Brain microvascular endothelial cell (primary cell): ENCODE measurements at places on chromosomes 4 and X.

GRCh38 chr4:23889814-23890341 is at the start of gene PPARGC1A:
TSS of gene PPARGC1A (minus strand) at chr4:23890047. CDS start at chr4:23889957, 90 bp downstream.
- DNase-seq = no peak

- DNase-seq = no peak
Measured at GRCh38 chr4:20761826-20762225, 61.6 kb downstream of the PACRGL start.

- no peak for DNase-seq
Measured at GRCh38 chr4:73439991-73440390, 4.0 kb downstream of the AFP start.

- no peak for DNase-seq
Measured at GRCh38 chrX:48936429-48937053, 17.7 kb upstream of the PIM2 start.

DNA sequence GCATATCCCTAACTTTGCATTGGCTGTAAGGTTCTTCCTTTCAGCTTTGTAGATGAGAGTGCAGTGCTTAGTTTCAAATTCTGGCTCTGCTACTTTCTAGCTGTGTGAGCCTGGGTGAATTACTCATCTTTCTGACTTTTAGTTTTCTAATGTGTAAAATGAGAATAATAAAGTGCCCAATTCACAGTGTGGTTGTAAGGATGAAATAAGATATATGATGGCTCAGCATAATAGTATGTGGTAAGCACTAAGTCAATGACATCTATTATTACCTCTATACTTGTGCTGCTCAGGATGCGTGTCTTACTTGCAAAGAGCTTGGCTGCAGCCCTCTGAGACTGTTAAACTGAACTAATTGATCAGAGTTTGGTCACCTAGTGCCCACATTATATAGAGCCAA is 30.6 kb upstream of the ETNPPL start:
- no peak for DNase-seq

- DNase-seq = no peak
Measured at GRCh38 chr4:15936495-15936894, 2.0 kb downstream of the FGFBP1 start.

DNA sequence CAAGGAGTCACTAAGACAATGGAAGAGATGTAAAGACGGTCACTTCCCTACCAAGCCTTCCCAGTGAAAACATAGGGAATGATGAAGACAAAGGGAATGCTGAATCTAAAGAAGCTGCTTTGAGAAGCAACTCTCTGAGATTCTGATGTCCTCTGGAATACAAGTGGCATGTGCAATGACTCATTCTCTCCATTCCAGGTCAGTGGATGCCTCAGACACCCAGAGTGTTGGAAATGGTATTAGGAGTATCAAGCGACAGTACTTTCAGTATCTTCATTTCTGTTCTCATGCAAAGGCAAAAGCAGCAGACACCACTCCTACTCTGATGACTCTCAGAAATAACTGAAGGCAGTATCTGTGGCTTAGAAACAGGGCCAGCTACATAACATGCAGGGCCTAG is 102.6 kb downstream of the FSTL5 start:
- DNase-seq = peak; percentile 37

- DNase-seq = no peak
Measured at GRCh38 chr4:71348586-71348985, 9.8 kb downstream of the SLC4A4 start.

- no peak for DNase-seq
Measured at GRCh38 chrX:133365871-133366611, 49.2 kb downstream of the GPC4 start.

DNA sequence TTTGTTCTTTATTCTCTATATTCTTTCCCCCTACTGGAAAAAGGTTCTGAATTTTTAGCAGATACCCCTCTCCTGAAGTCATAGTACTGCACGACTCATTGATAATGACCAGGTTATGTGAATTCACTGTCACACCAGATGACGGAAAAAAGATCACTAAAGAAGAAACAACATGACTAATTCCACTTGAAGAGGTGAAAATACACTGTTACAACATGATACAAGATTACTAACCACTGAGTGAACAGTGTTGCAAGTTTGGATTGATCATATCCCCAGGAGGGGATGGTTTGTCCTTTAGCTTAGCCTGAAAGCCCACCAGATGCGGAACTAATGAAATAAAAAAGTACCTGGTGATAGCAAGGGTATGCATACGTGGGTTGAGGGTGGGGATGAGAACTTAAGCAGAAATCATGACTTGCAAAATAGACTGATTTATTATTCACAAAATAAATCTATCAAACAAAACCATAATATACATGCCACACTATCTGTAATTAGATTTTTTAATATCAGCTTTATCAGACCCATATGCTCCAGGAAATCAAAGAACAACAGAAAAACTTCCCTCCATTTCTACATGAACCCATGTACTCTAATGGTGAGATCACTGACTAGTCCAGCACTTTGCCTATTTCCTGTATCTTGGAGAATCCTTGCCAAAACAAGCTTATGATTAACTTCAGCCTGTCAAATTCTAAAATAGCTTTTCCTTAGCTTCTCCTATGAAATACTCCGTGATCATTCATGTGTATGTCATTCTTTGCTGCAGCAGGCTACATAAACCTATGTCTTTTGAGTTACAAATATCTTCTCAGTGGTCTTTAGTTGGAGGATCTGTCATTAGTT is 257.4 kb upstream of the AGA start:
- no peak for DNase-seq

- DNase-seq = no peak
Measured at GRCh38 chrX:71217298-71217697, 5.7 kb upstream of the GJB1 start.

GRCh38 chr4:8225706-8226443 is 26.8 kb downstream of the SH3TC1 start:
- DNase-seq = no peak

DNA sequence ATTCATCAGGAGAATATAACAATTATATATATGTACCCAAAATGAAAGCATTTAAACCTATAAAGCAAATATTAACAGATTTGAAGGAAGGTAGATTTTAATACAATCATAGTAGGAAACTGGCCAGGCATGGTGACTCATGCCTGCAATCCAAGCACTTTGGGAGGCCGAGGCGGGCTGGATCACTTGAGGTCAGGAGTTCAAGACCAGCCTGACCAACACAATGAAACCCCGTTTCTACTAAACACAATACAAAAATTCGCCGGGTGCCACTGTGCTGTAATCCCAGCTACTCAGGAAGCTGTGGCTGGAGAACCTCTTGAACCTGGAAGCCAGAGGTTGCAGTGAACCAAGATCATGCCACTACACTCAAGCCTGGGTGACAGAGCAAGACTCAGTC is 118.3 kb downstream of the KCNIP4 start:
- DNase-seq = peak; percentile 39

GRCh38 chr4:115154826-115155225 is 41.4 kb upstream of the NDST4 start:
- DNase-seq = no peak

GRCh38 chr4:55172694-55173287 is 47.4 kb upstream of the KDR start:
- DNase-seq = peak; percentile 46

DNA sequence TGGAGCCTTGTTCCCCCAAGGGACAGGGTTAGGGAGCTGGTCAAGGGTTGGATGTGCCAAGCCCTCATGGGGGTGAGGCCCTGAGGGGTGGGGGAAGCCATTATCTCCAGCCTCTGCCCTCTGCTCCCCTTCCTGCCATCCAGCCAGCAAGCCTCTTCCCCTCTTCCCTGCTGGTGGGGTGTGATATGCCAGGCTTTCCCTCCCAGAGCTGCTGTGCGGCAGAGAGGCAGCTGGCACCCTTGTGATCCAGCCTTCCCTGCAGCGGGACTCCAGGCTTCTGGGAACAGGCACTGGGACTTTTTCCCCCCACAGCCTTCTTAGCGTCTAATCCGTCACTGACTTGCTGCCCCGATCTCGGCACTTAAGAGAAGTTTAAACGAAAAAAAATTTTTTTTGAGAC is 6.3 kb downstream of the SSR4 start:
- DNase-seq = no peak

- DNase-seq = no peak
Measured at GRCh38 chr4:163474027-163474426, 473 bp upstream of the TKTL2 start.

- DNase-seq = no peak
Measured at GRCh38 chr4:14596028-14596427, 406.3 kb upstream of the CPEB2 start.

- DNase-seq = no peak
Measured at GRCh38 chr4:140993370-140993769, 139.9 kb downstream of the RNF150 start.

GRCh38 chr4:22372986-22373385 is 142.9 kb downstream of the ADGRA3 start:
- DNase-seq = no peak

DNA sequence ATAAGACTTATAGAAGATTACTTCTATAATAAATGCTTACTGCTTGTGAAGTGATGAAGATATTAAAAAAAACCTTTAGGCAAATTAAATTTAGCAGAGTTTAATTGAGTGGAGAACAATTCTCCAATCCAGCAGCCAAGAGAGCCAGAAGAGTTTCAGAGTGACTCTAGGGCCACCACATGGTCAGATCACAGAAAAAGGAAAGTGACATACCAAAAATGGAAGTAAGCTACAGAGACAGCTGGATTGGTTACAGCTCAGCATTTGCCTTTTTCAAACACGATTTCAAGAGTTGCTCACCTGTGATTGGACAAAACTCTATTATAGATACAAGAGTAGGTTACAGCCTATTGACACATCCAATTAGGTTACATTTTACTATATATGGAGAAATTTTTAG is 79.0 kb upstream of the TRAM1L1 start:
- DNase-seq = no peak

DNA sequence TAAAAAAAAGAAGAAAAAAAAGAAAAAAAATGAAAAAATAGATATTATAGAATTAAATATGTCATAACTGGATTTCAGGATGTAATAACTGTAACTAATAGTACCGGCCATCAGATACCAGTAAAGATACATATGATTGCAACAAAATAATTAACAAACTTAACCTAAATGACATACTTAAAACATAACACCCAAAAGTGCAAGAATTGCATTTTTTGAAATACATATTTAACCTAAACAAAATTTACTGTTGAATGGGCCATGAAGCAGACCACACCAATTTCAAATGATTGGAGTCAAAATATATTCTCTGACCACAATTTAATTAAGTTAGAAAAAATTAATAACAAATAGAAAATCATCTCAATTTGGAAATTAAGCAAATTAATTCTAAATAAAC is 33.1 kb downstream of the GABRA3 start:
- no peak for DNase-seq

DNA sequence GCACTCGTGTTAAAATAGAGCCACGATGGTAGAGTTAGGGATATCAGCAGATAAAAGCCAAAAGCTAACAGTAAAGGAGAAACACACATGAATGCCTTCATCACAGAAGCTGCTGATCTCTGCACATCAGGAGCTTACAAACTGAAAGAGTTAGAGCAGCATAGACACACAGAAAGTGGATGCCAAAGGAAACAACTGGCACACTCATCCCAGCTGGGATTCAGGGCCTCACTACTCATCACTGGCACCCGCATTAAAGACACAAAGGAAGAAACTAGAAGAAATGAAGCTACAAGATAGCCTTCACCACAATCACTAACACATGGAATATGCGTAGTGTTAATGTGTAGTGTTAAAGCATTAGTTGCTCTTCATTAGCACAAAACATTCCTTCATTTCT is 156.4 kb upstream of the TBL1X start:
- no peak for DNase-seq

- DNase-seq = no peak
Measured at GRCh38 chr4:174505892-174506291, 16.4 kb downstream of the HPGD start.

GRCh38 chrX:10507876-10508275 is 112.5 kb downstream of the MID1 start:
- no peak for DNase-seq

DNA sequence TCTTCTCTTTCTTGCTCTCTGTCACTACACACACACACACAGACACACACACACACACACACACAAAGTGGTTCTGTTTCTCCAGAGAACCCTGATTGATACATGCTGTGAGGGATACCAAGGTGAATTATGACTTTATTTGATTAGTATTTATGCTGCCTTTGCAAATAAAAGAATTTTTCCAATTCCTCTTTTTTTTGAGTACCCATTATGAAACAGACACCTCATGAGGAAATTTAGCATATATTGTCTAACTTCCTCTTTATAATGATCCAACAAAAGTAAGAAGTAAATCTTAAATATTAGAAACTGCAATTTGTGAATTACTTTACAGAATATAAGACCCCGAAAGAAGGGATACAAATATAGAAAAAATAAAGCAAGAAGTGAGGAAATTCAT is 14.3 kb upstream of the RAB28 start:
- DNase-seq = no peak
